Effector CD8-positive, alpha-beta T cell (primary cell): ENCODE measurements at places on chromosomes 2 and 18.

DNA sequence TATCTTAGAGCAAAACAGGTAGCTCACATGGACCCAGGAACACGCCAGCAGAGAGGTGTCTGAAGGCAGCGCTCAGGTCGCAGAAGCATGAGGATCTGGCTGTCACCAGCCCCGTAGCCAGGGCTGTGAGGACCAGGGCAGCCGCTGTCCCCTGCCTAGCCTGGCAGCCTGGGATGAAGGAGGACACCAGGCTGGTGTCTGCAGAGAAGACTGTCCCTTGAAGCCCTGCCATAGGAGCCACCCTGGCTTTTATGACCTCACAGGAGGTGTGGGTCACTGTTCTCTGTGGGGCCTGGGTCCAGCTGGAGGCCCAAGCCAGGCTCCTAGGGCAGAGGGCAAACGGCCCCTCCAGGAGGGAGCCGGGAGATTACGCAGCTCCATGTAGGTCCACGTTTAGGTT, at the start of gene SPATA3:
Gene SPATA3 (plus strand): TSS at position 301 of the 400 bp plus-strand sequence. CDS start 113 bp downstream, outside the sequence.
- no peak for DNase-seq

DNA sequence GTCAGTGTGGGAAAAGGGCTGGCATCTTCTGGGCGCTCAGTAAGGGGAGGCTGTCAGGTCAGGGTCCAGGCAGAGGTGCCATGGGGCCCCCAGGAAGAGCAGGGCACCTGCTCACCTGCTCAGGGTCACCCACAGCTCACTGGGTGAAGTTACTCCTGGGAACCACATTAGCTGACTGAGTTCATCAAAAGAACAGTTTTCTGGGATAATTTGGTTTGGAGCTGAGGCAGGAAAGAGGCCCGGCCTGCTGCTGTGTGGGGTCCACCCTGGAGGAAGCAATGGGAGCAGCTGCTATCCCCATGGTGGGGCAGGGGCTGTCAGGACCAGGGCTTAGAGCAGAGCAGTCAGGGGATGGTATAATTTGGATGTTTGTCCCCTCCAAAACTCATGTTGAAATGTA, 97.2 kb upstream of the GPC1 start:
- DNase-seq = no peak

DNA sequence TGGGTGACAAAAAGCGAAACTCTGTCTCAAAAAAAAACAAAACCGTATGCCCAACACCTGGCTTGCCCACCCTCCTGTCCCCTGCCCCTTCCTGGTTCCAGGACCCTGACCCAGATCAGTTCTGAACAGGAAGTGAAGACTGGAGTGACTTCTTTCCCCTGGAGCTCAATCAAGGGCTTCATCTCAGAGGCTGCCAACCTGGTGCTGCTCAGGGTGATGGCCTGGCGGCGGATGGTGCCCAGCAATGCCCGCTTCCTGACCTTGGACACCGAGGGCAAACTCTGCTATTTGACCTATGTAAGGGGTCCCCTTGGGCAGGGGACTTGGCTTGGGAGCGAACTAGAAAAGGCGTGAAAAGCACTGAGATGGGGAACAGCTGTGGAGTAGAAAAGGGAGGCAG, 5.9 kb downstream of the CATIP start:
- DNase-seq = no peak

- no peak for DNase-seq
These were observed 49.7 kb downstream of the SH3YL1 start for GRCh38 chr2:213932-214693.

DNA sequence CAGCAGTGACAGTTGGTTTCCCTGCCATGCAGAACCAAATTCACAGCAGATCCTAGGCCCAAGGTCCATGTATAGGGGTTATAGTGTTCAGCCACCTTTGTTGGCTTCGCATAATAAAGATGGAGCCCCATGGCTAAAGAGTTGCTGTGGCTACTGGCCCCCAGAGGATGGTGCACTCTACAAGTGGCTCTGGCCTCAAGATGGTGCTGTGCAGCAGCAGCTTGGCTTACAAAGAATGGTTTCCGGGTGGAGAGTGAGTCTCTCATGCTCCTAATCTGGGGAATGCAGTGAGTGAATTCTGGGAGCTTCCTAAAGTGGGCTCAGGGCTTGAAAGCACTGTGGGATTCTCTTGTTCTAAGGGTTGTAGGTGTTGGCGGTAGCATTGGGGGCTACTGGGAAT, 1199.7 kb downstream of the CNTNAP5 start:
- no peak for DNase-seq

- DNase-seq = no peak
These were observed 12.7 kb downstream of the THOC1 start for GRCh38 chr18:255171-255570.

GRCh38 chr18:72899338-72899737, 31.6 kb upstream of the NETO1 start:
- no peak for DNase-seq

GRCh38 chr2:39289609-39290008, 45.8 kb upstream of the CDKL4 start:
- DNase-seq = no peak
